Activated T-helper 1 cell treated with Interleukin-2 at 50 U/mL for 16 hours (primary cell): ENCODE measurements at places on chromosomes 4 and X.

DNA sequence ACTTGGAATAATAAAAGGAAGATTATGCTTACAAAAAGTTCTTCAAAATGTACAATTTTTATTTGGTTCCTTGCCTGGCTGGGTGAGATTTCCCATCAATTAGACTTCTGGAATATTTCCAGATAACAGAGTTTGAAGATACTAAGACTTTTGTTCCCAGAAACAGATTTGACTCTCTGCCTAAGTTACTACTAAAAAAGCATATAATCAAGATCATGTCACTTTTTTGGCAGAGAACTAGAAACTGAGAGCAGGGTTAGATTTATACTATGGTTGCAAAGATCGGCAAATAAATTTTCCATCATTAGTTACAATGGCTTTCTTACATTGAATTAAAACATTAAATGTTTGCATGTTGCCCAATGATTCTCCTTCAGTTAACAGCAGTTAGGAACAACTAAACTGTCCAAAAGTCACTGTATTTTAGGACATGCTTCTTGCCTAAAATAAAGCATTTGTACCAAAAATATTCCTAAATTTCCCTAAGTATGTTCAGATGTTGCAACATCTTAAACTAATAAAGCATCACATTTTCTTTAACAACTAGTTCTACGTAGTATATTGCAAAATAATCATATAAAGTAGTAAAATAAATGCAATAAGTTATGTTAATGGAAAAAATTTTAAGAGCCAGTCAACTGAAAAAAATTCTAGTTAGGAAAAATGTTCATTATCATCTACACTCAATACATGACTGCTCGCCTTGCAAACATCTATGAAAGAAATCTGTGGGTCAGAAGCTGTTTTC, 73.0 kb downstream of the SEC24D start:
- DNase-seq = no peak

DNA sequence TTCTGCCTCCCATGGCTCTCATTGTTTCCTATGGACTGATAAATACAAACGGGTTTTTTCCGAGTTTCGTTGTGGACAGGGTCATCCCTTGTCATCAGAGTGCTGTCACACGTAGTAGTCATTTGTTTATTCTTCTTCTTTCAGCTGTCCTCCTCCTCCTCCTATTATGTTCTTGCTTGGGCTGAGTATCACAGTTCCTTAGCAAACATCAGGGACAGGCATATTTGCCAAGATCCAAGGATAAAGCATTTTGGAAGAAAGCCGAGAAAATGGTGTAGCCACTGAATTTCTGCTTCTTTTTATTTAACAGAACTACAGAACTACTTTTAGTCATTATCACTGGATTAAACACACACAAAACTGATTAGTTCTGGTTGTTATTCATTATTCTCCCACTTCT, 167.9 kb downstream of the MAML3 start:
- no peak for DNase-seq

DNA sequence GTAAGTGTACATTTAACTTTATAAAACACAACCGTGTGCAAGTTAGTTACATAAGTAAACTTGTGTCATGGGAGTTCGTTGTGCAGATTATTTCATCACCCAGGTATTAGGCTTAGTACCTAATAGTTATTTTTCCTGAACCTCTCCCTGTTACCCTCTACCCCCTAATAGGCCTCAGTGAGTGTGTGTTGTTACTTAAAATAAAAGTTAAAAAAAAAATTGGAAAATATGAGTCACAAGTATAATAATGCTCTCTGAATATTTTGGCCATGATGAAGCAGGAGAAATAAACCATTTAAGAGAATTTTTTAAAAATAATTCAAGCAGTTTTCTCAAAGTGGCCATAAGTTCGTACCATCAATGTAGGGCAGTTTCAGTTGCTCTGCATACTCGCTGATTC, 105.1 kb upstream of the GRID2 start:
- DNase-seq = no peak

- no peak for DNase-seq
Observed at GRCh38 chr4:98262431-98262830, 1.2 kb downstream of the RAP1GDS1 start.

GRCh38 chrX:71168134-71168533, 23.5 kb downstream of the NLGN3 start:
- DNase-seq = no peak

- DNase-seq = no peak
Observed at GRCh38 chr4:81490403-81491160, 18.9 kb upstream of the RASGEF1B start.

DNA sequence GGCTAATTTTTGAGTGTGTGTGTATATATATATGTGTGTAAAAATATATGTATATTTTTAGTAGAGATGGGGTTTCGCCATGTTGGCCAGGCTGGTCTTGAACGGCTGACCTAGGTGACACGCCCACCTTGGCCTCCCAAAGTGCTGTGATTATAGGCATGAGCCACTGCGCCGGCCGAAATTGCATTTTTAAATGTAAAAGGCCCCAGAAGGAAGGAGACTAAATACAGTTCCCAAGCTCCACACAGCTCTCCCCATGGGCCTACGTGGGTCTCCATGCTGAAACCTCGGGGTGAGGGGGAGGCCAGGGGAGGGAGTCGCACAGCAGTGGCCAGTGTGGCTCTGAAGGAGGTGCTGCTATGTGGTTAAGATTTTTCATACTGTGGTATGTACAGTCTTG, 12.8 kb upstream of the CDKN2AIP start:
- no peak for DNase-seq

DNA sequence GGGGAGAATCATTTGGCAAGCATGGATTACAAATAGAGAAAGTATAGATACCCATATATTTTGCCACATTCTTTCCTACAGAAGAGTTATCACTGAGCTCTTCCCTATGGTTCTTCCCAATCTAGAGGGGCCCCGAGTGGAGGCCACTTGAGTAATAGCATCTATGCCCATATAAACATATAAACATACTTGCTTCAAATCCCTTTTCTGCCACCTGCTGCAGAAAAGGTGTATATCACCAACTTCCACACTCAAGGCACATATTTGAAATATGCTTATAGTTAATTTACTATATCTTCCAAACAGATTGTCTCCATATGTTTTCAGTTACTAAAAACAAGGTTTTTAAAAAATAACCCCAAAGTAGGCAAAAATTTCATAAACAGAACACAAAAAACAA, 642.8 kb upstream of the DIPK2B start:
- no peak for DNase-seq

- DNase-seq = no peak
Observed at GRCh38 chr4:139278485-139278884, 1.5 kb downstream of the MGARP start.

- no peak for DNase-seq
Observed at GRCh38 chrX:30637874-30638815, 15.1 kb upstream of the GK start.

DNA sequence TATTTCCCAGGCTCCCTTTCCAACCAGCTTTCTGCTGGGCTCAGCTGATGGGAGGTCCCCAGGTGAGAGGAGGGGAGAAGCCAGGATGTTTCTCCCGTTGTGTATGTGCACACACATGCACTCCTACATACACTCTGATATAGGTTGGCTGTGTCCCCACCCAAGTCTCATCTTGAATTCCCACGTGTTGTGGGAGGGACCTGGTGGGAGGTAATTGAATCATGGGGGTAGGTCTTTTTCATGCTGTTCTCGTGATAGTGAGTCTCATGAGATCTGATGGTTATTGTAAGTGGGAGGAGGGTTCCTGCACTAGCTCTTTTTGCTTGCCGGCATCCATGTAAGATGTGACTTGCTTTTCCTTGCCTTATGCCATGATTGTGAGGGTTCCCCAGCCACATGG, 11.7 kb upstream of the HTRA3 start:
- DNase-seq = no peak

- DNase-seq = no peak
Observed at GRCh38 chr4:48939785-48940184, 33.2 kb upstream of the OCIAD2 start.

DNA sequence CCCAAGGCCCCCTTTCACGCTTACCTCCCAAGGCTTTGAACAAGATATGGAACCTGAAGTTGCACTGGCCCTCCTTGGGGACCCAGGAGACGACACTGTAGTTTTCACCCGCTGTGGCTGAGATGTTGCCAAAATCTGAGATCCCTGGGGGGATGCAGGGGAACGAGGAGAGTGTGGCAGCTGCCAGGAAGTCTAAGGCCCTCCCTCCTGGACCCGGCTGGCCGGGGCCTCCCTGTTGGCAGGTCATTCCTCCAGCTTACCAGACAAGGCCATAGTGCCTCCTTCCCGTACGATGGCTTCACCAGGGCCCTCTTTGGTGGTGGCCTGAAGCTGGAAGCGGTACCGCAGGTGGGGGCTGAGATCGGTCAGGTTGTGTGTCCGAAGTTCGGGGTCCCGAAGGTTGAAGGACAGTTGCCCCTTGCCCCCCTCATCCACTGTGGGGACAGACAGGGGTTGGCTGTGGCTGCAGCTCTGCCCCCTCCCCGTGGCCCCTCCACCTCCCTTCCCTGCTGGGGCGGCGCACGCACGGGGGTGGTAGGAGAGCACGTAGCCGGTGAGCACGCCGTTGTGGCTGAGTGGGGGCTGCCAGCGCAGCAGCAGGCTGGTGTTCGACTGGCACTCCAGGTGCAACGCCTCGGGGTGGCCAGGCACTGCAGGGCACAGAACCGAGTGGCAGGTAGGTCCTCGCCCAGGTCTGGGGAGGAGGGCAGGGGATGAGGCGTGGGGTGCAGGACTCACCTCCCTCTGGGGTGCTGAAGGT, 21.2 kb downstream of the L1CAM start:
- no peak for DNase-seq

DNA sequence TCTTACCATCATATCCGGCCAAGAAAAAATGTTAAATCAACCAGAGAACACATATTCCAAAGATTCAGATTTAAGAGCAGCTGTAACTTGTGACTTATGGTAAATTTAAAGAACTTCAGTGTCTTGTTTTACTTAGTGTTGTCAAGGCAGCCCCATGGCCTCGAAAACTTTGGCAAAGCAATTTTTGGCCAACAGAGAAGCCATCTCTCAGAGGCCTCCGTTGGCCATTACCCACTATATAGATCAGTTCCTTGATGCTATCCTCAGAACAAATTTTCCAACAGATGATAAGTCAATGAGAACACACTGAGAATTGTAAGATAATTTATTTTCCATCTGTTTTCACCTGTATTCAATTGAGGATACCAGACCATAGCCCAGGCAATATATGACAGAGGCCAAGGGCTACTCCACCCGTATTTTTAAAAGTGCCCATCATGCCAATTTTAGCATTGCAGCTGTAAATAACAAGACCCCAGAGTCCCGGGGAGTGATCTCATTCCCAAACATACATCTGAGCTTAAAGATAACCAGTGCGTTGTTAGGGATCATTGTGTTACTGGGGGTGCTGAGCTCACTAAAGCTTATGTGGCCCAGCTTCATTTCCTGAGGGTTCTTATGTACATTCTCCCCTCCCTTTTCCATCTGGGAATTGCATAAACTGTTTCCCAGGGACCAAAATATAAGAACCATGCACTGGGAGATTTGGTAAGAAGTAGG, 50.0 kb upstream of the PDHA1 start:
- DNase-seq = no peak

DNA sequence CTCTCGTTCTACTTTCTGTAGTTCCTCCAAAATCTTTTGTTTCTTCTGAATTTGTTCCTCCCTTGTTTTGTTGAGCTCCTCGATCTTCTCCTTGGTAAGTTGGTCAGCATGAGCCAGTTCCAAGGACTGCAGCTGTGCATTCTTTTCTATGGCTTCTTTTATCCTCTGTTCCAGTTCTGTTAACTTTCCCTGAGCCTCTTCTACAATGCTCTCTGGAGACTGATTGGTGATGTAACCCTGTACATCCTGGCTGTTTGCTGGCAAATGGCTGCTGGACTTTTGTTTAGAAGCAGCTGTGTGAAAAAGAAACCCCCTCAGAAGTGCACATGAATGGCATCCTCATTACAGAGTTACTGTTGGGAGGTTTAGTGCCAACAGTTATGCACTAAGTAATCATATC, 70.5 kb upstream of the COX18 start:
- no peak for DNase-seq

- DNase-seq = no peak
Observed at GRCh38 chrX:23896981-23897380, 10.8 kb downstream of the APOO start.

- DNase-seq = no peak
Observed at GRCh38 chrX:153966841-153967535, 4.6 kb downstream of the HCFC1 start.

DNA sequence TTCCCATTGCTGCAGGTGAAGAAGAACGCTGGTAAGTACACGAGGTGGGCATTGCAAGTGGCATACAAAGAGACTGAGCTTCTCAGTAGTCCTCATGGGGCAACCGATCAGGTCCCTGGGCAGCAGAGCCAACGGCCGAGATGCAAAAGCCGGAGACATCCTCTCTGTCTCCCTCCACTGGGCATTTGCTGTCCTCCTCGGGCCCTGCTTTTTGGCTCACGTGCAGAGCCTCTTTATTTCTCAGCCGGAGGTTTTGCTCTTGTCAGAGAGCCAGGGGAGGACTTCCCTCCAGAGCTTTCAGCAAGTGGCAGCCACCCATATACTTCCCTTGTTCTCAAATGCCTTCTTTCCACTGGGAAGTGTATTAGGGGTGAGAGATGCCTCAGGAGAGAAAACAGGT, 18.0 kb downstream of the STARD8 start:
- DNase-seq = no peak

GRCh38 chr4:125123570-125124109, 191.1 kb upstream of the FAT4 start:
- DNase-seq = no peak

DNA sequence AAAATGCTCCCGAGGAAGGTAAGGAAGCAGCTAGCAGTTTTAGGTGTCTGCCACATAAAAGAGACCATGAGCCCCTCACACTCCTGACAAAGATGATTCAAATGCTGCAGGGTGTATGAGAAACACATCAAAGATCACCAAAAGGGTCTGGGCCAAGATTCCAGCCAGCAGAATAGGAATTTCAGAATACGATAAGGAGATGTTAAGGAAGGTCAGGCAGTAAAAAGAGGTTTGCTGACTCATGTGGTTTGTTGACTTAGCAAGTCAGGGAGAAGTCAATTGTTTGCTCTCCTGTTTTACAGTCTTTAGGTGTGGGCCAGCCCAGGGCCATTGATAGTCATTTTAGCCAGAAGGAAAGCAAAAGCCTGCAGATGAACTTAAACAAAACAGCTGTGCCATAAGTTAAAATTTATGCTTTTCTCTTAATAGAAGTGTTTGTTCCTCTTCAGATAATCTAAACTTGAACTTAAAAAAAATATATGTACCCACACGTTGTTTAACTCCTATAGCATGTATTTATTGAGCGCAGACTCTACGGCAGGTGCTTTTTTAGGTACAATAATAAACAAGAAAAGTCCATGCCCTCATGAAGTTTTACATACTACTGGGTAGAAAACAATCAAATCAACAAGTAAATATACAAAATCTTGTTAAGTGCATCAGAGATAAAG, 115.6 kb downstream of the CAMK2D start:
- DNase-seq = no peak

GRCh38 chr4:13454786-13455185, 29.4 kb downstream of the RAB28 start:
- DNase-seq = no peak

GRCh38 chr4:163107754-163108153, 58.9 kb downstream of the NAF1 start:
- no peak for DNase-seq

DNA sequence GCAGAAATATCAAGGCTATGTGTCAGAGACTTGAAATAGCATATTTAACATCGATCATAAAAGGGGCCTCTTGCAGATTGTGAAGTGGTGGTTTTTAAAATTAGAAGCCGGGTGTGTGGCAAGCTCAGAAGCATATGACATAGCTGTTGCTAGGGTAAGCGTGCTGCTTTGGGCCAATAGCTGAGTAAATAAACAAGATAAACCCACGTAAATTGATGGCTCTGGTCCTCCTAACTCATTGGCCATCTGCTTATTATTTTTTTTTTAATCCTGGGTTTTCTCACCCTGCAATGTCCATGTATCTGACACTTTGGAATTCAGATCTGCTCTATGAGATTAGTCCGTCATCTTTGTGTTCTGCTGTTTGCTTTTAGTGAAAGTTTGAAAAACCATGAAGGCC, 32.6 kb upstream of the STOX2 start:
- DNase-seq = no peak
